ENCODE measurements at places on chromosomes 16 and 17.

DNA sequence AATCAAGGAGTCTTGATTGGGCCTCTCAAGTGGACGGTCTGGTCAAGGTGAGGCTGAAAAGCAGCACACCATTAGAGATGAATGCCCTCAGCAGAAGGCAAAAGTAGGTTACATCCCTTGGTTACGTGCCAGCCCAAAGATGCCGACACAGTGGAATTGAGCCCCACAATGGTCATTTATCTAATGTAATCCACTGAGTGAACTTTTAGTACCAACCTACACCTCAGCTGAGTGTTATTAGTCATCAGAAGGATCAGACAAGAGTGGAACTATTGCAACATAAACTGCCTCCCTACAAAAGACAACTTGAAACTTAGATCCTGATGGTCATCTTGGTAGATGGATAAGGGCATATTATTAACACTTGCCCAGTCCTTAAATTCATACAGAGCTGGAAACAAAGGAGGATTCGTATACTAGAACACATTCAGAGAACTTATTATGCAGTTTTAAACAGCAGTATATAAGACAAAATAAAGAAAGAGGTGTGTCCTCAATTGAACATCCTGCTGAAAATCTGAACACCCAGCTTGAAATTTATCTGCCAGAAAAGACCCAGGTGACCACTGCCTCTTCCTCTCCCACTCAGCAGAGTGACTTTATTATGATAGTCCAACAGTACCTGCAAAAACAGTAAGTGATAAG is 2.8 kb downstream of the DCUN1D3 start:
- DNase-seq, result no peak

DNA sequence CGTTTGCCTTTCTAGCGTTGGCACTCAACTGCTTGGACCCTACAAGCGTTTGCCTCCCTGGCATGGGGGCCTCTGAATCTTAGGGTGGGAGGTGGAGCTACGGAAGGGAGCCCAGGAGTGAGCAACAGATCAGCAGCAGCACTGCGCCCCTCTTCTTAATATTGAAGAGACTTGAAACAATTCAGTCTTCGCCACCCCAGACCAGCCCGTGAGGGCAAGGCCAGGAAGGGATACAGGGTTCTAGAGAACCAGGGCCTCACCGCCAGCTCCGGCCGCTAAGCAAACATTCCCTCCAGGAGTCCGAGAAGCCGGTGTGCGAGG is 1.5 kb upstream of the GPRC5C start:
- DNase-seq, result no peak

DNA sequence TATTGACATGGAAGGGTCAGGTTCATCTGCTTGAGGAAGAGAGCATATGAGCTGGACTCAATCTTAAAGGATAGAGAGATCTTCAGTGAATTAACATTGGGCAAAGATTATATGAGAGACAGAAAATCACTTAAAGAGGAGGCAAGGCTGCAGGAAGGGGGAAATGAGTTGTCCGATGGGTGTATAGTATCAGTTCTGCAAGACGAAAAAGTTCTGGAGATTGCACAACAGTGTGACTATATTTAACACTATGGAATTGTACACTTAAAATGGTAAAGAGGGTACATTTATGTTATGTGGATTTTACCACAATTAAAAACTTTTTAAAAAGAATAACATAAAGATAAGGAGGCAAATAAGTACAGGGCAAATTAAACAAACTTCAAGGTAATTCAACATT is 80.7 kb downstream of the HELZ start:
- no peak for DNase-seq

DNA sequence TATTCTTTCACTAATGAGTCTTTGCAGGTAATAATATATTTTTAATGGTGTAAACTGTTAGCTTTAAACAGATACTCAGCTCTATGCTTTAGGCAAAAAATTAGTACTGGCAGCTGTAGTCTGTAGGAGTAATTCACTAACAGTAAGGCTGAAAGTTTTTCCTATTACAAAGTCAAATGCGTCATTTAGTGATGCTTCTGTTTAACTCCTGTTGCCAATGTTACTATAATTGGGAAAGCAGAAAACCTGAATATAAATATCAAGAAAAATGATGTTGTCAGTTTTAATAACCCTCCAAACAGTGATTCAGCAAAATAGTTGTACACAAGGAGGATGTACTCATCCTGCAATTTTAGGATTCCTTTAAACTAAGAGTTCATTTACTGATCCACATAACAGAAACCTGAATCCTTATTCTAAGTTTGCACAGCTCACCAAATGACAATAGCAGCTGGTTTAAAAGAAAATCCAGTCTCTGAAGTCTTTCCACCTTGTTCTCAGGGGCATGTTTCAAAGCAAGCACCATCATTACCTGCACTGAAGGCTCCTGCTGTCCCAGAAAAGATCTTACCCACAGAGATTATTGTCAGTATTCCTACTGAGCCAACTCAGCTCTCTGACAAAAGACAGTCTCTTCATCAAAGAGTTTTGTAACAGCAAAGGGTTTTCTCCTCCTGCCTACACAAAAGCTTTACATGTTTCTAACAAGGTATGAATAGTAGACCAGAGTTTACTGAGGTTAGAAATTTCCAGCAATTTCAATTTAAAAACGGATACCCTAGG is 4.2 kb downstream of the CDR2 start:
- DNase-seq, result no peak

DNA sequence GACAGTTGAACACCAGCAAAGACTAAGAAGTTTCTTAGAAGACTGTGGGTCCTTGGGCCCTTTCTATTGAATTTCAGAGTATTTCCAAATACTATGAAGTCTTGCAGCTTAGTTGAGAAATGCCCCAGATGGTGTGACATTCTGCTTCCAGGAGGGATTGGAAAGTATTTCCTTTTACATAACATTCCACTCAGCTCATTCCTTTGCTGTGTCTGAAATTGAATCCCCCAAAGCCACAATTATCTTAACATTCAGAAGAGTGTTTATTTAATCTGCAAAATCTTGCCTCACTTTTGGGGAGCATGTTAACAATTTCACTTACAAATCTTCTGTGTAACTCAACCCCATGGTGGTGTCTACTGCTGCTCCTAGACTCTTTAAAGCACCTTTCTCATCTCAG is 307.7 kb downstream of the WWOX start:
- no peak for DNase-seq

- DNase-seq, result no peak
Measured at GRCh38 chr17:80701730-80702129, 157.1 kb downstream of the RPTOR start.

DNA sequence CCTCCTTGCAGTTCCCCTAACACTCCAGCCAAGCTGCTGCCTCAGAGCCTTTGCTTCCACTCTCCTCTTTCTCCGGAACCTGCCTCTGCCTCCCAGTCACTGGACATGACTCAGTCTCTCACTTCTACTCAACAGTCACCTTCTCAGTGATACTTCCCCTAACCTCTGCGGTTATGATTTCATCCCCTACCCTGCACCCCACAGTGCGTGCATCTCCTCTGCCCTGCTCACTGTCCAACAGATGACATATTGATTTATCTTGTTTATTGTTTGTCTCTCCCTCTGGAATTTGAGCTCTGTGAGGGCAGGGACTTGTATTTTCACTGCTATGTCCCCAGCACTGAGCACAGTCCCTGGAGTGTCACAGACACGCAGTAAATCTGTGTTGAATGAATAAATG is 100.7 kb downstream of the CYLD start:
- no peak for DNase-seq

GRCh38 chr17:20315821-20316220 is 151.5 kb downstream of the LGALS9B start:
- no peak for DNase-seq

DNA sequence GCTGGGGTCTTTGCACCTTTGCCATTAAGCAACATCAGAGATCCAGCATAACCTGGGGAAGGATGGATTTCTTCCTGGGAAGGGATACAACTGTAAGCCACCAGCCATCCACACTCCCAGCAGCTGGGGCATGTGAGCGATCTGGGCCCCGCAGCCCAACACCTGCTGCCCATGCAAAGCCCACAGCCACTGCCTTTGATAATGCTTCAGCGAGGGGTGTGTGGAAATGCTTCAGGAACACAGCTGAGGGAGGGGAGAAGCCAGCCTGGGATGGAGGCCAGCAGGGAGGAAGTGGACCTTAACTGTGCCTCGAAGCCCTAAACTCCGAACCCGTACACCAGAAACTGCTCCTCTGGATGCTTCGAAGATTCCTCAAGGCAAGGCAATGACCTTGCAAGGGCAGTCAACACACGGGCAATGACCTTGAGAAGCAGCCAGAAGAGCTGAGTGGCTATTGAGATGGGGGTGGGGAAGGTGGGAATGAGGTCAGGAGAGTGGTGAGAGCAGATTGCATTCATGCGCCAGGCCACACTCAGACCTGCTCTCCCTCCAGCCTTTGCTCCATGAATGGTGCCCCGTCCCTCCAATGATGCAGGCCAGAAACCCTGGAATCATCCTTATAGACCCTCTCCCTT is 49.1 kb downstream of the KATNIP start:
- peak; percentile 70 for DNase-seq

DNA sequence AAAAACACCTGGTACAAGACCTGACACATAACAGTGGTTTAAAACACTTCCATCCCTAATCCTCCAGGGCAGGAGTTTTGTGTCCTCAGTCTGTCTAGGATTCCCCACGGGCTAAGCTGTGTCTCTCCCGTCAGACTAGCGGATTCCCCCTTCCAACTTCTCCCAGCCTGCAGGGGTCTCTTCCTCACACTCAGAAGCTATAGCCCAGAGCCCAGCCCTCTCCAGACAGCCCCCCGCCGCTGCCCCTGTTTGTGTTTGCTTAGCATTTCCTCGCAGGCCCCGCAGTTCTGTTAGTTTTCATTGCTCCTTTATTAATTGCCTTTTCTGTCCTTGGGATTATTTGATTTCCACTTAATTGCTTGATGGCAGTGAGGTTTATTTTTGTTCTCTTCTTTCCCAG is 91.2 kb downstream of the TMEM132E start:
- no peak for DNase-seq

GRCh38 chr17:13395346-13395745 is 206.4 kb downstream of the HS3ST3A1 start:
- no peak for DNase-seq

DNA sequence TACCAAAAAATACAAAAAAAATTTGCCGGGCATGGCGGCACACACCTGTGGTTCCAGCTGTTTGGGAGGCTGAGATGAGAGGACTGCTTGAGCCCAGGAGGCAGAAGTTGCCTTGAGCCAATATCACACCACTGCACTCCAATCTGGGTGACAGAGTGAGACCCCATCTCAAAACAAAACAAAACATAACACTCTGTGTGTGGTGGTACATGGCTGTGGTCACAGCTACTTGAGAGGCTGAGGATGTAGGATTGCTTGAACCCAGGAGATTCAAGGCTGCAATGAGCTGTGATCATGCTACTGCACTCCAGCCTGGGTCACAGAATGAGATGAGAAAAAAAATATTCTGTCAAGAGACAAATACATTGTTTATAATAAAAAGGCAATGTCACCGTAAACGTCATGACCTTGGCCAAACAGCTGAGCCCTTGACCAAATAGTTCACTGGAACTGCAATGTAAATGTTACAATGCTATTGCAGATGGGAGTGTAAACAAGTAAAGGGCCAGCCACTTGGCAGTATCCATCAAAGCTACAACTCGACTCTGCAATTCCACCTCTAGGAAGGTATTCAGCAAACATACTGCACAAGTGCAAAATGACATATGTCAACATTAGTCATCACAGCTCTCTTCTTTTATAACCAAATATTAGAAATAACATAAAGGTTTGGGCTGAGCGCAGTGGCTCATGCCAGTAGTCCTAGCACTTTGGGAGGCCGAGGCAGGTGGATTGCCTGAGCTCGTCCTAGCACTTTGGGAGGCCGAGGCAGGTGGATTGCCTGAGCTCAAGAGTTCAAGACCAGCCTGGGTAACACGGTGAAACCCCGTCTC is 16.9 kb downstream of the EARS2 start:
- no peak for DNase-seq

GRCh38 chr17:54085020-54085419 is 262.3 kb downstream of the KIF2B start:
- no peak for DNase-seq

DNA sequence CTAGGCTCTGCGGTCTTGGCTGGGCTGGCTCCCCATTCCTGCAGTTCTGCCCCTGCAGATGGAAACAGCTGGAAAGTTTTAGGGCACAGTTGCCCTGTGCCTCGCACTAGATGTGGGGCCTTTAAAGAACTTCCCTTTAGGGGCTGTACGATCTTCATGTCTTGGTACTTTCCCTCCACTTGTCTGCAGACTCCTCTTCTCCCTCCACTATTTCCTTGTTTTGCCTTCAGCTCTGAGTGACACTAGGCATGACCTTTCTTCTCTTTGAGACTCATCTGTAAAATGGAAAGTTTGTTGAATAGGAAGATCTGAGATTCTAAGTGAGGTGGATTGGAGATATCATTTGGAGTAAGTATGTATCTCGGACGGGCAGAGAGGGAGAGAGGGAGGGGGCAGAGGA is 6.3 kb upstream of the TAC4 start:
- DNase-seq, result no peak

GRCh38 chr17:31068291-31068690 is 26.5 kb upstream of the NF1 start:
- no peak for DNase-seq

DNA sequence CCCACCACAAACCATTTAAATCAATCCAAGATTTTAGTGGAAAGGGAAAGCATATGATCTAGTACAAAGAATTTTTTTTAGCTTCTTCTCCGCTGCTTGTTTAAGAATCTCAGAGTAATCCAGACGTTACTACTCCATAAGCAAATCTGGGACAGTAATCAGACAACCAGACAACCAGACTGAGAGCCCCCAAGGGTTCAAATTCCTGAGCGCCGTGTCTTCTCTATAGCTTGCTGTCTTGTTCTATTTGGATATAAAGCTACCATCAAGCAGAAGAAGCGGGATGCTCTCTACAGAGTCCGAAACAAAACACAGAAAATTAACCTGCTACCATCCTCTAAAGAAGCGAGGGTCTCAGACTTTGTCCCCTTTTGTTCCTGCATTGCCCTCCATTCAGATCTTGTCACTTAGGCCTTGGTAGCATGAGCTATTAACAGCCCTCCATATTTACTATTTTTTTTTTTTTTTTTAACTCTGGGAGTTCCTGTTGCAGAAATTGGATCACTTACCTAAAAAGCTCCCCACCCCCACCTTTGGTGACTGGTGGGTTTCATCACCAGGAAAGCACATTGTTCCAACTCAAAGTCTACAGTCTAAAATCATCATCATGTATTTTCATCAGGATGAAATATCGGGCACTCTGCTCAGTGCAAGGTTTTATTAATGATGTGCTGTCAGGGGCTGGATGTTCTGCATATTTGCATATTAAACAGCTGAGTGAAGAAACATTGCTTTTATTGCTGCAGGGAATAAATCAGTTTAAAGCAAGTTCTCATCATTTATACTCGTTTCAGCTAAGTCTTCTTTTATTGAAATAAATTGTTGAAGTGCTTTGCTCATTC is 576.7 kb downstream of the WWOX start:
- no peak for DNase-seq

GRCh38 chr16:57725151-57725550 is 10.4 kb upstream of the KATNB1 start:
- no peak for DNase-seq

Measured in posterior cingulate gyrus (tissue), 11 donors.